ENCODE measurements at places on chromosomes 16 and 17.
A peak's percentile ranks its signal among the peaks of the same experiment; 100 is the strongest.

- DNase-seq: no peak
Observed at GRCh38 chr16:75718452-75718851, 7.8 kb downstream of the CPHXL start.

- DNase-seq: no peak
Observed at GRCh38 chr16:78284957-78285434, 185.5 kb downstream of the WWOX start.

DNA sequence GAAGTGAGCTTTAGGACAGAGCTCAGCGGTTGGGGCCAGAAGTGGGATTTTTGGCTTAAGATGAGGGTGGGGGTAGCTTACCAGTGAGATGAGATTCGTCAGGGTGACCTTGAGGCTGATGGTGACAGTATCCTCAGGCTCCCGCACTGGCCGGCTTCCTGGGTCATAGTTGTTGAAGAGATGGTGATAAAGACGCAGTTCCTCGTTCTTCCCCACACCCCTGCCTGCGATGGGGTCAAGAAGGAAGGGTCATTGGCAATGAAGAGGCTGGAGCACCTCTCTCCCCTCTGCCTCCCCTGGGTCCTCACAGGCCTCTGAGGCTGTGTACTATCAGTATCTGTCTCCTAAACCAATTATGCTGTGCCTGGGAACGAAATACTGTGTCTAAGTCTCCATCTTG is 358 bp downstream of the CHRNE start:
- no peak for DNase-seq

- DNase-seq: no peak
Observed at GRCh38 chr16:4597174-4597573, 17.5 kb downstream of the UBALD1 start.

GRCh38 chr17:81121841-81122733 is 43.2 kb upstream of the PVALEF start:
- no peak for DNase-seq

- DNase-seq: no peak
Observed at GRCh38 chr17:43085474-43085873, 39.7 kb downstream of the BRCA1 start.

- no peak for DNase-seq
Observed at GRCh38 chr16:14369734-14370598, 260.1 kb downstream of the PARN start.

GRCh38 chr17:68854452-68854851 is 100.7 kb downstream of the ABCA8 start:
- no peak for DNase-seq

- no peak for DNase-seq
Observed at GRCh38 chr17:28381141-28381825, 9.8 kb downstream of the SARM1 start.

DNA sequence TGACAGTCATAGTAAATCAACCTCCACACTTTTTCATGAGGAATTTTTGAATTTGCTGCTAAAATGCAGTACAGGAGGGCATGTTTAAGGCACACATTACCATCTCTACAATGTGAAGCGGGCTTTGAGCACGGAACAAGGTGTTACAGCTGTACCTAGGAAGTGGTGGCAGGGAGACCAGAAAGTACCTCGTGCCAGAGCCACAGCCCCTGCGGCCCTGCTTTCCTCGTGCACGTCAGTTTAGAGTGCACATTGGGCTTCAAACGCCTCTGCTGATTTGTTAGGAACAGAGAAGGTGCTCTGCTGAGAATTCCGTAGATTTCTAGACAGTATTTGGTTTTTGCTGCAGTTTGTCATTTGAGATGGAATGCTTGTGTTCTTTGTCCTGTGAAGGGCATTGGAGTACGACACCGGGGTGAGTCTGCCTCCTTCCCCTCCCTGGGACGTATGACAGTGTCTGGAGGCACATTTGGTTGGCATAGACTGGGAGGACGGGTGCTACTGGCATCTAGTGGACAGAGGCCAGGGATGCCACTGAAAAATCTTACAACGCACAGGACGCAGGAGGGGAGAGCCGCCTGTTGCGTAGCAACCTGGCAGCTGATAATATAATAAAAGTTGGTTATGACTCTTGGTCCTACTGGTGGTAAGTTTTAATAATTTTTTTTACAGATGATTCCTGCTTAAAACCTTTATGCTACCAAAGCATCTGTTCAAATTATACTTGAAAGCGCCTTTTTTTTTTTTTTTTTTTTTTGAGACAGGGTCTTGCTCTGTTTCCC is 9.1 kb downstream of the FOXK2 start:
- DNase-seq: no peak

- DNase-seq: no peak
Observed at GRCh38 chr17:10033959-10034358, 128.9 kb upstream of the RCVRN start.

DNA sequence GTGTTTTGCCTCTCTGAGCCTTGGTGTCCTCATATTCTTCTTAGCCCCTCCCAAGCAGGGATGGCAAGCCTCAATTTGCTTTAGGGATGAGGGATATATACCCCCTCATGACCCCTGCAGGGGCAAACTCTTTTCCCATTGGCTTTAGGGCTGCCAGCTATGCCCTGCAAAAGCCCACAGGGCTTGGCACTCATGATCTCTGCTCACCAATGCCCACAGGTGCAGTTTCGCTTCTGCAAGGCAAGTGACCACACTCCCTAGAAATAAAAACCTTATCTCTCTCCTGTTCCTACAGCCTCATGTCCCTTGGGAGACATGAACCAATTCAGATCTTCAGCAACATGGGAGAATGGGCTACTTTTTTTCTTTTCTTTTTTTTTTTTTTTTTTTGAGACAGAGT is 8.8 kb downstream of the BEAN1 start:
- DNase-seq: no peak

DNA sequence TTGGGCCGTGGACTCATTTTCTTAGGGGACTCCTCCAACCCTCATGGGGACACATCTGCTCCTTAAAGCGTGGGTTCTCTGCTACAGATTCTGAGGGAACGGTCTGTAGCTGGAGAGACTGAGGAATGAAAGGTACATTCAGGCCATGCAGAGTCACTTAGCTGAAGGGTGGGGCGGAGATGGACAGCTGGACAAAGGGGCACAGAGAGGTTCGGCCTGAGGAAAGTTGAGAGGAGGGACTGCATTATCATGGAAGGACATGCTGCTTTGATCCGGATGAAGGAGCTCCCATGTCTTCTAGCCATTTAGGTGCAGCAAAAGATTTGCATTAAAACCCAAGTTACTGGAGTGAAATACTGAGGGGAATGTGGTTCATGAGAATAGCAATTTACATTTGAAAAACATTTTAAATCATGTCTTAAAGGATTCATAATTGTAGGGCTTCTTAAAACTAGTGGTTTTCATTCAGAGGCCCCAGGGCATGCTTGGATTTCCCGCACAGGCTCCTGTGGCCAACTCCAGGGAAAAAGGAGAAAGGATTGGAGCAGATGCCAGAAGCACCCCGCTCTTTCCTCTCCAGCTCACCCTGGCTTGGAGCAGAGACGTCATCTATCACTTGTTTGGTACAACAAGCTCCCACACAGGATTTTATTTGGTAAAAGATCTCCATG is 54.2 kb downstream of the CDRT4 start:
- no peak for DNase-seq

DNA sequence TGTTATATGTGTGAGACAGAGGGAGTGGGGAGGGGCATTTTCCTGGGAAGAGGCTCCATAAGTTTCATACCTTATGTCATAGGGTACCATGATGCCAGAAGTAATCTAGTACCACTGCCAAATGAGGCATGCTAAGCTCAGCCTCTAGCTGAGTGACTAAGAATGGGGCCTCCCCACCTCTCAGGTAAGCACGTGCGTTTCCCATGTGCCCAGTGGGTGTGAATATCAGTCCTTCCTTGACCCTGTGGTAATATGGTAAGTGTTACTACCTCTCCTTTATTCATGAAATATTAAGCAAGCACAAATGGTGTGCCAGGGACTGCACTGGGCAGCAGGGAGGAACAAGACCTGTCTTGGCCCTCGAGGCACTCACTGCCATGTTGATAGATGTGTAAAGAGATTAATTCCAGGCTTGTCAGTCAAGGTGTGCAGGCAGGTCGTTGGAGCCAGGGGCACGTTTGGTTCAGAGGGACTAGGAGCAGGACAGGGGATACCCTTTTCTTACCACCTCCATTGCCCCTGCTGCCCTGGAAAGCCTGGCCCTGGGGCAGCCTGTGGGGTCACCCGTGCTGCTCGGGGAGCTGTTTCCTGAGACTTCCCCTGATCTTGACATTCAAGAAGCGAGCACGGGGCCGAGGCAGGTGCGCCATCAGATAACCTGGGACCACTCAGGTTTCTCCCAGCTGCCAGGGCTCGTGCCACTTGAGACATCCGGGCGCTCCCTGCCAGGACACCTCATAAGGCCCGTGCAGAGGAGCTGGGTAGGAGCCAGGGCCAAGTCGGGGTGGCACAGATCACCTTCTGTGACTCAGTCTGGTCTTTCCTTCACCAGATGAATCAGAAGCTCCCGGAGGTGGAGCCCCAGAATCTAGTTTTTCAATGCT is 8.8 kb downstream of the RSAD1 start:
- no peak for DNase-seq

GRCh38 chr17:40358323-40359038 is 6.1 kb downstream of the GJD3 start:
- DNase-seq: peak; percentile 82

GRCh38 chr17:45578516-45579455 is 88.3 kb upstream of the PLEKHM1 start:
- DNase-seq: no peak

- no peak for DNase-seq
Observed at GRCh38 chr17:69819316-69820087, 255.5 kb upstream of the KCNJ16 start.

GRCh38 chr17:45292696-45293412 is 24.0 kb downstream of the MAP3K14 start:
- DNase-seq: no peak

- no peak for DNase-seq
Observed at GRCh38 chr17:70636517-70637133, 467.3 kb downstream of the KCNJ2 start.

DNA sequence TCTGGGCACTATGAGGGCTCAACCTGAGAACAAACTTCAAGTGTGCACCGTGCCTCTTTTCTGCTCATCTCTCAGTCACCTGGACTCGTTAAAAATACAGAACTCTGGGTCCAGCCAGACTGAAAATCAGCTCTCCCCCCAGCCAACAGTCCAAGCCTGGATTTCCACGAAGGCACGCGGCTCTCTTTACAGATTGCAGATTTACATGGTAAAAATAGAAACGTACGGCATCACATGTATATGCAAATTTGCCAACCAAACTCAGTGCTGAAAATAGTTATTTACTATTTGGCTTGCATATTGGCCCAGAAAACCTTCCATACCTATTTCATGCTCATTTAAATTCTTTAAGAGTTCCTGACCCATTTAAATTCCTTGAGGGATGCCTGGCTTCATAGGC is 315.8 kb downstream of the MAF start:
- no peak for DNase-seq

GRCh38 chr16:47470810-47471209 is 9.7 kb downstream of the PHKB start:
- no peak for DNase-seq

GRCh38 chr16:20271893-20272292 is 55.4 kb downstream of the GP2 start:
- no peak for DNase-seq

GRCh38 chr17:76995387-76996105 is 127.3 kb downstream of the MGAT5B start:
- DNase-seq: no peak

DNA sequence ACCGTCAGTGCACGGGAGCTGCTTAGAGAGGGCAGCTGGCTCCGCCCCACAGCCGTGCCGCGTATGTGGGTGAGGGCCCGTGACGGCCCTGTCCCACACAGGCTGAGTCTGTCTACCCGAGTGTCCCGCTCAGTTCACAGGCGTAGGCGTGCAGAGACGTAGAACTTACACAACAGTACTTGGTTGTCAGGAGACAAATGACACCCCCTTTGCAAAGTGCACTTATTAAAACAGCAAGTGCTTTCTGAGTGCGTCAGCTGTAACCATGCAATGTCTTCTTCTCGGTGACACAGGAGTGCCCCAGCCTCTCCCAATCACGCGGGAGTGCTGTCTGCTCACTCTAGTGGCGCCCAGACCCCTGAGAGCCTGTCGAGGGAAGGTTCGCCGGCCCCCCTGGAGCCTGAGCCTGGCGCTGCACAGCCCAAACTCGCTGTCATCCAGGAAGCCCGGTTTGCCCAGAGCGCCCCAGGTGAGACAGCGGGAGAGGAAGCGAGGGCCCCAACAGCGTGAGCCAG is 64.2 kb downstream of the FOXK2 start:
- DNase-seq: no peak

GRCh38 chr17:80663781-80664206 is 119.2 kb downstream of the RPTOR start:
- DNase-seq: no peak

- no peak for DNase-seq
Observed at GRCh38 chr16:85541181-85541580, 71.9 kb upstream of the GSE1 start.

All from activated B cell treated with CpG ODN at 0.5 μM for 24 hours (primary cell).